ENCODE measurements at places on chromosomes 2 and 18. TPM values are rescaled to one million over a fixed set of nuclear protein-coding genes. Genes with fewer than 3 reads are reported as not detected.

Gene DNAJC27
- 6.0 TPM for total RNA-seq

GRCh38 chr2:120647487-120647886, 88.2 kb upstream of the GLI2 start:
- H3K36me3 ChIP-seq, result no peaks in the 10 kb centered on the region
- no peak overlapping the region for H3K4me3 ChIP-seq
- no peak for DNase-seq
- H3K27ac ChIP-seq, result no peak overlapping the region
- H3K27me3 ChIP-seq, result peaks cover 3% of the 10 kb centered on the region

GRCh38 chr18:42520138-42520537, 565.1 kb downstream of the PIK3C3 start:
- H3K36me3 ChIP-seq, result no peaks in the 10 kb centered on the region
- DNase-seq, result no peak
- no peak overlapping the region for H3K4me3 ChIP-seq
- no peak overlapping the region for H3K27ac ChIP-seq
- H3K4me1 ChIP-seq, result no peaks in the 10 kb centered on the region
- no peaks in the 10 kb centered on the region for H3K27me3 ChIP-seq

DNA sequence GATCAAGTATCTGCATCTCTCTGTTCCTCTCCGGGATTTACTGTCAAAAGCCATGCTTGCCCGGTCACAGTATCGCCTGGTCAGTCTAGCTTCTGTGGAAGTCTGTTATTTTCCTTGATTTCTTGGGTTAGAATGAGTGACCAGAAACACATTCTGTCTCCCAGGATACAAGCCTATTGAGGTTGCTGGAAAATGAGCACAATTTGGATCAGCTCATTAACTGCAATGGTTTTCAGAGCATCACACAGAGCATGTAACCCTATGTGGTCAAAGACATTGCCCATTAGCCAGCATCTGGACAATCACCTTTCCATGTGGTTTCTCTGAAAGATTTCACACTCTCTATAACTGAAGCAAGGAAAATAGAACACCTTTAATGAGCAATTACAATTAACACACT, 124.2 kb upstream of the FAM98A start:
- no peak overlapping the region for H3K4me3 ChIP-seq
- H3K27ac ChIP-seq, result no peak overlapping the region
- H3K4me1 ChIP-seq, result no peaks in the 10 kb centered on the region
- DNase-seq, result no peak

Gene ERICH2
- total RNA-seq, result not detected

GRCh38 chr2:46410273-46411244, 68.8 kb upstream of the TMEM247 start:
- no peak overlapping the region for H3K27ac ChIP-seq
- DNase-seq, result no peak
- no peaks in the 10 kb centered on the region for H3K4me1 ChIP-seq
- no peaks in the 10 kb centered on the region for H3K27me3 ChIP-seq
- H3K4me3 ChIP-seq, result no peak overlapping the region
- H3K36me3 ChIP-seq, result no peaks in the 10 kb centered on the region
